GM23248 (cell line): ENCODE measurements at places on chromosomes 2 and 18. TPM values are rescaled to one million over a fixed set of nuclear protein-coding genes. Genes with fewer than 3 reads are reported as not detected.

Gene CXCR1
- not detected in 2 replicates for polyA plus RNA-seq

Gene CAVIN2
- polyA plus RNA-seq: 5.2 and 6.1 TPM in 2 replicates

Gene NEUROD1
- polyA plus RNA-seq: not detected in 2 replicates

Gene DNAJB2
- 11.1 and 12.6 TPM in 2 replicates for polyA plus RNA-seq

Gene IL1A
- polyA plus RNA-seq: 0.14 TPM in 1 of 2 replicates, not detected in the other

Gene ELOA2
- not detected in 2 replicates for polyA plus RNA-seq

Gene GAREM2
- 5.9 TPM in 2 replicates for polyA plus RNA-seq

Gene CD8A
- polyA plus RNA-seq: not detected in 2 replicates

Gene TSPYL6
- polyA plus RNA-seq: not detected in 2 replicates

Gene RAB17
- 0.34 TPM in 1 of 2 replicates, not detected in the other for polyA plus RNA-seq

Gene EHBP1
- polyA plus RNA-seq: 36.8 and 41.3 TPM in 2 replicates

GRCh38 chr18:5899835-5900234, 4.5 kb upstream of the TMEM200C start:
- DNase-seq: no peak

DNA sequence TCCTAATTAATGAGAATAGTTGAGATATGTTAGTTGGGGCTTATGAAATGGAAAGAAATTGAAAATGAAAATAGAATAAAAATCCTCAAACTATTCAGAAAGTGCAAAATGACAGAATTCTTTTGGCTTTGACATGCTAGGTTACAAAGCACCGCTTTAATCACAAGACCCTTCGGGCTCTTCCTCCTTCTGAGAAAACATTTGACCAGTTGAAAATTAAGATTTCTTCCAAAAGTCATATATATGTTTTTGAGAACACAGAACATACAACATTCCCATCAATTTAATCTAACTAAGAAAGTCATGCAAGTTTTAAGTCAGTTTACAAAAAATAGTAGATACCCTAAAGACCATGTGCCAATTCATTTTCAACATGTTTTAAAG, 2.2 kb upstream of the SLC40A1 start:
- DNase-seq: no peak

GRCh38 chr2:159050426-159050825, 82.0 kb downstream of the TANC1 start:
- no peak for DNase-seq

DNA sequence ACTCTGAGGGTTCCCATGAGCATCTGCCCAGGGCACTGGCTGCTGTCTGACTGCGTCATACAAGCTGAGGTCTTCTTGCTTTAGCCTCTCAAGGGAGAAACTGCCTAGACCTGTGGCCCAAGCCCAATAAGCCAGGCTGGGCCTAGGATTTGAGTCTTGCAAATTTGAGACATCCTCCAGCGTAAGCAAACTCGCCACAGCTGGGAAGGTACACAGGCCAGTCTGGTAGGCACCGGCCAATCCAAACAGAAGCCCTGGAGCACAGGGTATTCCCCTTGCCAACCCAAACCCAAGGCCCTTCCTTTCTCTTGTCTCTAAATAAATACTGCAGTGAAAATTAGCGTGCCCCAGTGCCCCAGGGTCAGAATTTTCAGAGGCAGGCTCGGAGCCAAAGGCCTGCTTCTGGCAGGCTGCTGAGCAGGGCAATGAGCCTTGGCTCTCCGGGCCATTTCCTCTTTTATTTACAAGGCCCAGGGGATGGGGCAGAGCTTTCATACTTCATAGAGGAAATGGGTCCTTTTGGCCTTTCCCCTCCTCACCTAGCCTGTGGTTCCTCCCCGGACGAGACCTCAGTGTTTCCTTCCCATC, 33.3 kb downstream of the POLR1A start:
- DNase-seq: no peak

- DNase-seq: no peak
Measured at GRCh38 chr2:240358080-240358479, 77.4 kb upstream of the GPC1 start.

DNA sequence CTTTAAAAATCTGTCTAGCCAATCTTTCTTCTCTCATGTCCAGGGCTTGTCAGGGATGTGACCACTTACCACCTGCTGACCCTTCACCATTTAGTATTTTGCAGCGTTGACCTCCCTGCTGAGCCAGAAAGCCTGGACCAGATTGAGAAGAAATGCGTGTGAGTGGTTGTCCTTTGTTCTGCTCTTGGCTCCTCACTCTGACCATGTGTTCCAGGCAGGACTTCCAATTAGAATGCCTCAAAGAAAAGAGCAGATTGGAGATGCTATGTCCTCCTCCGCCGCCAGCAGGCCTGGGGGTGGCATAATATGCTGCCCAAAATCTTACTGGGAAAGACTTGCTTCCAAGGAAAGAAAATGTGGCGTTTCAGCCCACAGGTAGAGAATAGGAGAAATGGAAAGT, 894.1 kb downstream of the SLC4A3 start:
- no peak for DNase-seq

DNA sequence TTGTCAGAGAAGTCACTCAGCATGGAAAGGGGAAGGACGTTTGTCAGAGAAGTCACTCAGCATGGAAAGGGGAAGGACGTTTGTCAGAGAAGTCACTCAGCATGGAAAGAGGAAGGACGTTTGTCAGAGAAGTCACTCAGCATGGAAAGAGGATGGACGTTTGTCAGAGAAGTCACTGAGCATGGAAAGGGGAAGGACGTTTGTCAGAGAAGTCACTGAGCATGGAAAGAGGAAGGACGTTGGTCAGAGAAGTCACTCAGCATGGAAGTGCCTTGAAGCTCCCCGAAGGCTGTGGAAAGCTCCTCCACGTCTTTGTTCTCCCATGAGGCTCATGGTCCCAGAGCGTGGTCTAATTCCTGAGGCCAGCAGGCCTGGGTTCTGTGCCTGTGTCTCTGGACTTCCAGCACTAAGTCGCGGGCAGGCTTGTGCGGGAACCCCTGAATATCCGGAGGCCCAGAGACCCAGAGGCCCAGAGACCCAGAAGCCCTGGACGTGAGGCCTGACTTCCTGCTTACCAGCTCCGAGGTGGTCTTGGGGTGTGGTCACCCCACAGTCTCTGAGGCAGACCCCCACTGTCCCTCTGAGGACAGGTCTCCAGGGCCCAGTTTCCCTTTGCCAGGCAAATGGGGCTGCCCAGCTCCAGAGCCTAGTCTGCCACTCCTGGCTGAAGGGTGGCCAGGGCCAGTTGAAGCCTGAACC, 70.4 kb upstream of the TWIST2 start:
- no peak for DNase-seq

GRCh38 chr2:120438301-120439066, 92.5 kb downstream of the INHBB start:
- no peak for DNase-seq

- DNase-seq: no peak
Measured at GRCh38 chr18:50911006-50911405, 32.1 kb downstream of the ME2 start.

- DNase-seq: peak; percentile 64
Measured at GRCh38 chr2:41847744-41848441, 199.9 kb upstream of the PKDCC start.

DNA sequence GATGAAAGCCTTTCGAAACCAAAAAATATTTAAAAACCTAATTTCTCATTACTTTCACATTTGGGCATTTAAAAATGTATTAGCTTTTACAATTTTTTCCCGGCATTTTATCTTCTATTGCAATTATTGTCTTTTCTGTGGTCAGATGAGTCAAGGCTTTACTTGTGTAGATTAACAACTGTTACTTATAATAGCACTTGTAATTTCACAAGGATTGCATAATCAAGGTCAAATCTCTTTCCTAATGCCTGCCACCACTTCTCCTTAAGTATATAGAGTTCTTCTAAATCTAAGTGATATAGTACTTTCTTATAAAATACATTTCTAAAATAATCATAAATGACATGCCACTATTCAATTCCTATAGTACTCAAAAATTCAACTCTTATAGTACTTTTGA, 67.2 kb downstream of the SLC8A1 start:
- DNase-seq: peak; percentile 88

- no peak for DNase-seq
Measured at GRCh38 chr2:119694470-119694844, 15.5 kb downstream of the TMEM177 start.

- peak; percentile 65 for DNase-seq
Measured at GRCh38 chr2:37894601-37895000, 30.5 kb upstream of the RMDN2 start.

DNA sequence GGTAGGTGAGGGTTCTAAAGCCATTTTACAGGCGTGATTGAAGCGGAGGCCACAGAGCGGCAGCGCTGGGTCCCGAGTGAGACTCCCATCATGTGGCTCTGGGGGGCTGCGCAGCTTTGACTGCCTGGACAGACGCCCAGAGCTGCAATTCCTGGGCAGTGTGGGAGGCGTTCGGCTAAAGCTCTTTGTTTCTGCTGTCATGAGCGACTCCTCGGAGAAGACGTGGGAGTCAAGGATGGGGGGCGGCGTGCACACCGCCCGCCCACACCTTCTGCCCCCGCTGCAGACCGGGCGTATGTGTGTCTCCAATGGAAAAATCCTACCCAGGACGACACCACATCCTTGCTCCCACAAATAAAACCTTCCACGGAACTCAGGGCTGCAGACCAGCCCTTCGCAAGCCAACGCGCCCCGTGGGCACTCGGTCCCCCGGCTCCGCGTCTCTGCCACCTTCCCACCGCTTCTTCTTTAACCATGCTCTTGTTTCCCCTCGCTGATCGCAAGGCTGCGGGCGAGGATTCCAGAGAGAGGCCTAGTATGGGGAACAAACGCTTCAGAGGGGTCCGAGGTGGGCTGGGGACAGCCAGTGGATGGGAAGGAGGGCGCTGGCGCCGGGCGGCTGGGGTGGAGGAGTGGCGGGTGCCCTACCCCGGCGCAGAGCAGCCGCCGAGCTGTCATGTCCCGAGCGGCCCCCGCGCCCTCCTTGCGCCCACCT, 680 bp upstream of the LBH start:
- DNase-seq: no peak

DNA sequence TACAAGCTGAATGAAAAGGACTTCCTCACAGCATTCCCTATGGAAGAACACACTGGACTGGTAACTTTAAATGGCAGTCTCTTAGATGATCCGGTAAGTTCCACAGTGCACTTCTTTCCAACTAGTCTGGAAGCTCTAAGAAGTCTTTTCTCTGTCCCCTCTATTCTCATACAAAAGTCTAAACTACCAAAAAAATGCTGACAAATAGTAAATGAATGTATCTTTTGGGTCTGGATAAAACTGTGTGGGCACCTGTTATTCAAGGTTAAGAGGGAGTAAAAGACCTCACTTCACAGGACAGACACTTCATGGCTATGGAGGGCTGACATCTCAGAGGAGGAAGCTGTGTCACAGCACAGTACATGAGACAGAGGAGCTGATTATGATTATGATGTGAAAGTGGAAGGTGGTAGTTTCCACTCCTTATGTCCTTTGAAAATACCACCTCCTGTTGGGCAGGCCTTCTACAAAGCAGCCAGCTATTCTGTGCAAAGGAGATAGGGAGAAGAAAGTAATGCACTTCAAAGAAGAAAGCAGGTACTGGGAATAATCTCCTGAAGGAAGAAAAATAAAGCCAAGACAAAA, 23.9 kb downstream of the CCDC93 start:
- DNase-seq: no peak

- peak; percentile 68 for DNase-seq
Measured at GRCh38 chr2:60500861-60501260, 52.6 kb downstream of the BCL11A start.

DNA sequence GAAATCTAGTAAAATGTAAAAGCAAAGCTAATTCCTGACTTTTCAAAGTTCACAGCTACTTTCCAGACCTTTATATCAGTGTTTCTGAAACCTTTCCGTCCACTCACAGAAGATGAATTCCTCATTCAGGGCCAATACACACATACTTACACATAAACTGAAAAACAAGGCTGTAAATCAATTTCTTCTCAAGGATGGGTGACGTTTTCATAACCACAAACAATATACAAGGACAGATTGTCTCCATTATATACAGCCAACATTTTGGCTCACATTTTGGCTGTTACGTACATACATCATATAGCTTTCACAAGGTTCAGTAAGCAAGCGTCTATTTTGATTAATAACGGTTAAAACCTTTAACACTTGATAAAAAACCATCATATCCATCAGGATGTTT, 1.4 kb downstream of the RPRD1A start:
- peak; percentile 57 for DNase-seq

DNA sequence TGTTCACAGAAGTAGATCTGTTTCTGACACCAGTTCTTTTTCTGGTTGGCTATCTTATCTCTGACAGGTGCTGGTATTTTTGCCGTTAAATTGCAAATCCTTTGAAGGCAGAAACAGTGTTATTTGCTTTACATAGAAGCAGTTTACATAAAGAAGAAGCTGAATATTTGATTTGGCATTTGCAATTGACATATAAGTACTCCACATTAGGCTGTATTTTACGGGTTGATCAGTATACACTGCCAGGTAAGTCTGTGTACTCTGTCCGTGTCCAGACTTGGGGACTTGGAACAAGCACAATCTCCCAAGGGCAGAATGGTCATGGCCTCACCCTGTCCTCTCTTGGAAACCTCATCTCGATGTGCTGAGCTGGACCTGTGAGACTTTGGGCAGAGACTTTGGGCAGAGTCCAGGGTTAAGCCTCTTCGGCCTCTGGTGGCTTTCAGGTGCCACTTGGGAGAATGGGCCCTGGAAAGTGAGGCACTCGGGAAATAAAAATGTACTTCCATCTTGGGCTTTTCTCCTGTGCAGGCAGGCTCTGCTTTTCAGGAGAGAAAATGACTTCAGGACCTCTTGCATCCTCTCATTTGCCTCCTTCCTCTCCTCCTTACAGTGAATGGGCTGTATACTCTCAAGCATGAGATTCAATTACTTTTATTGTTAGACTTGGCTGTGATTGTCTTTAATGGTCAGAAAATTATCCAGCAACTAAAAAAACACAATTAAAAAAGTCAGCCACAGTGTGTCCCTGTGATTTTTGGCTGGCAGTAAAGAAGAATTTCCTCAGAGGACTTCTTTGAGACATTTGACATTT, 108.5 kb downstream of the RAPGEF4 start:
- DNase-seq: no peak

DNA sequence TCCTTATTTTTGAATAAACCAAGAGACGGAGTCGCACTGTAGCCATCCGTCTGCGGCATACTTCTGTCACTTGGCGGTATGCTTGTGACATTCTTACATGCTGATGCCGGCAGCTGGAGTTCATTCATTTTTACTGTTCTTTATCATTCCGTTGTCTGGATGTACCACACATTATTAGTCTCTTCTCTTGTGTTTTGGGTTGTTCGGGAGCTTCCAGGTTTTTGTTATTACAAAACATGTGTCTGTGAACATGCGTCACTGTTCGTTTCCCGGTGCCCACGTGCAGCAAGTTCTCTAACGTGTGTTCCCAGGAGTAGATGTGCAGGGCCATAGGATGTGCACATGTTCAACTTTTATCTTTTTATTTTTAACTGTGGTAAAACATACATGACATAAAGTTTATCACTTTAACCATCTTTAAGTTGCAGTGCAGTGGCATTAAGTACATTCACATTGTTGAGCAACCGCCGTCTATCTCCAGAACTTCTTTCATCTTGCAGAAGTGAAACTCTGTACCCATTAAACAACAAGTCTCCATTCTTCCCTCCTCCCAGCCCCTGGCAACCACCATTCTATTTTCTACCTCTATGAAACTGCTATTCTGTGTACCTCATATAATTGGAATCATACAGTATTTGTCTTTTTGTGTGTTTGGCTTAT, 40.1 kb downstream of the MTCL1 start:
- DNase-seq: peak; percentile 88

GRCh38 chr2:15050483-15050882, 418.0 kb downstream of the LRATD1 start:
- DNase-seq: peak; percentile 18

- DNase-seq: peak; percentile 97
Measured at GRCh38 chr2:120287183-120288015, 34.7 kb downstream of the RALB start.

- no peak for DNase-seq
Measured at GRCh38 chr2:44247924-44248323, 27.4 kb upstream of the SLC3A1 start.

- DNase-seq: no peak
Measured at GRCh38 chr2:103396152-103396551, 634.3 kb downstream of the TMEM182 start.

- no peak for DNase-seq
Measured at GRCh38 chr2:237752761-237753165, 45.8 kb upstream of the RBM44 start.
